ENCODE measurements at places on chromosomes 2 and 18. TPM values are rescaled to one million over a fixed set of nuclear protein-coding genes. Genes with fewer than 3 reads are reported as not detected.

The CPLX4 gene
- total RNA-seq, result not detected

DNA sequence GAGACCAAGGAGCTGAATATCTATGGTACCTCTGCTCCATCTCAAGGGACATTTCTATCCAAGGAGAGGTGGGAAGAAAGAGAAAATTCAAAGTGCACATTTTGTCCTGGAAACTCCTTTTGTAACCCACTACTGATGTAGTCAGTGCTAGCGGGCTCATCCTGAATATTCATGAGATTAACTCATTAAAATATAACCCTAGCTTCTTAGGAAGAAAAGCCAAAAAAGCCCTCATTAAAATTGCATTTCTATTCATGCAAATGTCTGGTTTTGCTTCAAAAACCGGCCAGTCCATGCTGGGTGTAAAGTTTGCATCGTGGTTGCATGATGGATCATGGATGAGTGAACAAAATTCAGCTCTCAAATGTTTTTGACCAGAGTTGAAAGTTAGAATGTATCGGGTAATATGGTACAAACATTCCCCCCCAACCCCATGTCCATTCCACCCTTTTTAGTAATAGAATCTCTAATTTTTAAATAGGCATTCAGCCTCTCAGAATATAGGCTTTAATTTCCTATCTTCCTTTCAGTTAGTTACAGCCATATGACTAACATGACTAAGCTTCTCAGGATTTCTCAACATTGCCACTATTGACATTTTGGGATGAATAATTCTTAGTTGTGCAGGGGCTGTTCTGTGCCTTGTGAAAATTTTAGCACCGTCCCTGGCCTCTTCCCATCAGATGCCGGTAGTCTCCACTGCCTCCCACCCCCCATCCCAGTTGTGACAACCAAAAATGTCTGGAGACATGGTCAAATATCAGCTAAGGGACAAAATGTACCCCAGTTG is 104.2 kb upstream of the RND3 start:
- peak; percentile 36 for DNase-seq

DNA sequence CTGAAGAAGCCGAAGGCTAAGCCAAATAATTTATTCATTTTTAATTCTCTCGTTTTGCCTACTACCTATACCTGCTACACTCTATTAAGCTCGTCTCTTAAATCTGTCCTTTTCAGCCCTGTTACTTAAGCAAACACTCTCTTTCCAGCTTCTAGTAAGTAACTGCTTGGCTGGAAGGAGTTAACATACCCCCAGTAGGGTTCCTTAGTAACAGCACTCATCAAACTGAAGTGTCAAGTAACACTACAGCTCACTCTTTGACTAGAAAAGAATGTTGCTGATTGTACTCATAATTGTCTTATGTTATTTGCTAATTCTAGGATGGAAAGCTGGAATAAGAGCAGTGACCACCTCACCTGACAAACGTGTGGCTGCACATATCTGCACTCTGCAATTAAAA is 120.0 kb upstream of the SCN7A start:
- DNase-seq, result no peak

DNA sequence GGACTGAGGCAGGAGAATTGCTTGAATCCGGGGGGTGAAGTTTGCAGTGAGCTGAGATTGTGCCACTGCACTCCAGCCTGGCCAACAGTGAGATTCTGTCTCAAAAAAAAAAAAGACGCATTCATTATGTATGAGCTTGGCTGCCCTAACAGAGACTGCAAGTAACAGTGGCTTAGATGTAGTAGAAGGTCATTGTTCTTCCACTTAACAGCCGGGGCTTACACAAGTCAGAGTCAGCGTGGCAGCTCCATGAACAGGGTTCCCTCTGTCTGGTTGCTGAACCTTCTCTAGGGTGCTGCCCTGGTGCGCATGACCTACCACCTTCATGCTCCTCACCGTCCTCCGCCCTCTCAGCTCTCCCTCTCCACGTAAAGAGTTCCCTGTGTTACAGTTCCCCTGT is 49.1 kb upstream of the IGFBP2 start:
- DNase-seq, result no peak

Data from MCF 10A (cell line).